ENCODE measurements at places on chromosomes 6 and 20. TPM values are rescaled to one million over a fixed set of nuclear protein-coding genes. Genes with fewer than 3 reads are reported as not detected.

DNA sequence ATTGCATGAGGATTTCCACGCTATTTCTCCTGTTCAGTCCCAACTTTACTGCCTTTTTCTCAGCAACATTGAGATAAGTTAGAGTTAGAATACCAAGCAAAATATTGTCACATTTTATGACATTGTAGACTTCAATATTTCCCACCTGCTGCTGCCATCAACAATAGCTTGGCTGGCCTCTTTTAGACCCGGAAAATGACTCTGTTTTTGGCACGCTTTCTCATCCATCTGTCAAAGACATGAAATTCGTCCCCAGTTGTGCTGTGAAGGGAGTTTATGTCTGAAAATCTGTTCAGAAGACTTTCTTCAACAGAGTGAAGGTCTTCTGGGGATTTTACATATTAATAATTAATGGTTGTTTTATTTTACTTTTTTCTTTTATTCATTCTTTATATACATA, 857.3 kb downstream of the FRK start:
- no peak overlapping the region for H3K4me3 ChIP-seq
- no peaks in the 10 kb centered on the region for H3K4me1 ChIP-seq
- no peak for DNase-seq
- no peaks in the 10 kb centered on the region for H3K27me3 ChIP-seq
- H3K36me3 ChIP-seq = no peaks in the 10 kb centered on the region

GRCh38 chr6:165906-166305, 126.4 kb upstream of the DUSP22 start:
- DNase-seq = no peak
- H3K27me3 ChIP-seq = no peaks in the 10 kb centered on the region
- no peak overlapping the region for H3K27ac ChIP-seq
- no peaks in the 10 kb centered on the region for H3K4me1 ChIP-seq

GRCh38 chr20:24165301-24166122, 176.9 kb upstream of the GGTLC1 start:
- H3K36me3 ChIP-seq = no peaks in the 10 kb centered on the region
- DNase-seq = no peak
- no peaks in the 10 kb centered on the region for H3K4me1 ChIP-seq
- H3K4me3 ChIP-seq = no peak overlapping the region

DNA sequence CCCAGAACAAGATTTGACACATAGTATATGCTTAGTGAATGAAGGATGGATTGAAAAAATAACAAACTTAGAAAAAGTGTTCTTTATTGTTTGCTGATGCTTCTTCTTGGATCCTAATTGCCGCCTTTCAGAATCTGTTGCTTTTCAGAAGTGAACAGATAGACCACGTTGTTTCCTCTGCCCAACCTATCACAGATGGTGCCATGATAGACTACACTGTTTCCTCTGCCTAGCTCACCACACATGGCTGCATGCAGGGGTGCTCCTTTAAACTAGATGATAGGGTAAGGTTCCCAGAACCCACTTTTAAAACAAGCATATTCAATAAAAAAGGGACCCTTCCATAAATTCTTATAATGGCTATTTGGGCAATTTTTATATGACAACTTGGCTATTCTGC, 4.6 kb upstream of the RGS17 start:
- no peaks in the 10 kb centered on the region for H3K36me3 ChIP-seq
- no peak overlapping the region for H3K27ac ChIP-seq
- H3K27me3 ChIP-seq = peaks cover 13% of the 10 kb centered on the region
- peaks cover 4% of the 10 kb centered on the region for H3K4me1 ChIP-seq

DNA sequence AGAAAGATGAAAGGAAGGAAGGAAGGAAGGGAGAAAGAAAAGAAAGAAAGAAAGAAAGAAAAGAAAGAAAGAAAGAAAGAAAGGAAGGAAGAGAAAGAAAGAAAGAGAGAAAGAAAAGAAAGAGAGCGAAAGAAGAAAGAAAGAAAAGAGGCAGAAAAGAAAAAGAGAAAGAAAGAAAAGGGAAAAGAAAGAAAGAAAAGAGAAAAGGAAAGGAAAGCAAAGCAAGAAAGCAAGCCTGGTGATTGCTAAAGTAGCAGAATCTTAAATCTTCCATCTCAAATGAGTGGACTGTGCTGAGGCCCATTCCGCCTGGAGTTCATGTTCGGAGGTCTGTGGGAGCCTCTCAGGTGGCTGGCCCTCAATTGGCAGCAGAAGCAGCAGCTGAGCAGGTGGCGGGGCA, 148.4 kb downstream of the TFAP2A start:
- no peak for DNase-seq
- no peaks in the 10 kb centered on the region for H3K36me3 ChIP-seq
- H3K4me3 ChIP-seq = no peak overlapping the region

GRCh38 chr6:30167101-30167500, 3.8 kb downstream of the TRIM15 start:
- DNase-seq = no peak
- peaks cover 26% of the 10 kb centered on the region for H3K27me3 ChIP-seq
- H3K4me1 ChIP-seq = no peaks in the 10 kb centered on the region
- no peak overlapping the region for H3K4me3 ChIP-seq
- no peaks in the 10 kb centered on the region for H3K36me3 ChIP-seq
- no peak overlapping the region for H3K27ac ChIP-seq

- DNase-seq = no peak
- H3K27ac ChIP-seq = no peak overlapping the region
- no peaks in the 10 kb centered on the region for H3K27me3 ChIP-seq
- H3K4me1 ChIP-seq = no peaks in the 10 kb centered on the region
- H3K4me3 ChIP-seq = no peak overlapping the region
These were observed 107.0 kb downstream of the POPDC3 start for GRCh38 chr6:105072798-105073199.

DNA sequence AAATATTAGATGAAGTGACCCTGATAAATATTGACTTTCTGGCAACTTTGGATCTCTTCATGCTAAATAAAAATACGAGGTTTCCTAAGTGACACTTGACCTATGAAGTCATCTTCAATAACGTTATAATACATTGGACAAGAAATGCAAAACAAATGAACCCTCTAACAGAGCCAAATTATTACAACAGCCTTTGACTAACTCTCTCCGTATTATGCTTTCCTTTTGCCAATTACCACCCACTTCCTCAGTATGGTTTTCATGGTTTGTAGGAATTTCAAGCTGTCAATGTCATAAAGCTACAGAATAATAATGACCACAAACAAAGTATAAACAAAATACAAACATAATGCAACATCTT, 210.5 kb downstream of the MOXD1 start:
- no peak overlapping the region for H3K27ac ChIP-seq
- no peaks in the 10 kb centered on the region for H3K4me1 ChIP-seq
- H3K36me3 ChIP-seq = no peaks in the 10 kb centered on the region

The OR2B6 gene
- 0.19 TPM for total RNA-seq

The ENPP5 gene
- 4.9 TPM for total RNA-seq

The POPDC3 gene
- 0.33 TPM for total RNA-seq
